Left hindlimb (tissue), 1 donor: ENCODE measurements at places on chromosomes 16 and 17.

- DNase-seq: no peak
These were observed 16.6 kb downstream of the G6PC1 start for GRCh38 chr17:42917236-42917603.

- no peak for DNase-seq
These were observed 850.4 kb downstream of the KCNJ2 start for GRCh38 chr17:71019699-71020098.

DNA sequence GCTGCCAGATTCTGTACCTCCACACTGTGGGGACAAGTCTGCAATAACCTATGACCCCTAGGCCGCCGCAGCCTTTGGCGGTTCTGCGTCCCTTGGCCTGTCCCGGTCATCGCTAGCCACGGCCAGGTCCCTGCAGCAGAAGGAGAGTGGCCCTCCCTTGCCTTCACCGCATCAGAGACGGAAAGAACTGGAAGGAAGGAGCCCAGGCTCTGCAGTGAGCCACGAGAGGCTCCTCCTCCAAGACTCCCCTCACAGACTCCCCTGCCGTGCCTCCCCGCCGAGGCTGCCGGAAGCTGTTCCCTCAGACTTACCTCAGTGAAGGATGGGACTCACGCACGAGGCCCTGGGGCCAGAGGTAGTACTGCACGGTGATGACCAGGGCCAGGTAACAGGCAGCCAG lies 11.0 kb downstream of the SLC38A8 start:
- no peak for DNase-seq

DNA sequence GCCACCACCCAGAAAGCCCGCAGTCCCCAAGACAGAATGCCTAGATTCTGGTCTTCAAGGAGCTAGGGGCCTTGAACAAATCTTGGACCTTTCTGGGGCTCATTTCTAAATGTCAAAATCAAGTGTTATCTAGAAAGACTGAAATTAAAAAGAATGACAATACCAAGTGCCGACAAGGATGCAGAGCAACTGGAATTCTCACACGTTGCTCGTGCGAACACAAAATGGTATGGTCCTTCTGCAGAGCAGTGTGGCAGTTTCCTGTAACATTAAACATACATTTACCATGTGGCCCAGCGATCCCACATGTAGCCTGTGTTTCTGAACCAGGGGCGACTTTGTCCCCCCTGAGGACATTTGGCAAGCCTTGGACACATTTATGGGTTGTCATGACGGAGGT lies 137.9 kb downstream of the GAS7 start:
- DNase-seq: no peak

- DNase-seq: no peak
These were observed 6.8 kb downstream of the PRCD start for GRCh38 chr17:76546556-76547182.

GRCh38 chr17:8062807-8063483 lies 24.1 kb downstream of the ALOX15B start:
- DNase-seq: no peak

DNA sequence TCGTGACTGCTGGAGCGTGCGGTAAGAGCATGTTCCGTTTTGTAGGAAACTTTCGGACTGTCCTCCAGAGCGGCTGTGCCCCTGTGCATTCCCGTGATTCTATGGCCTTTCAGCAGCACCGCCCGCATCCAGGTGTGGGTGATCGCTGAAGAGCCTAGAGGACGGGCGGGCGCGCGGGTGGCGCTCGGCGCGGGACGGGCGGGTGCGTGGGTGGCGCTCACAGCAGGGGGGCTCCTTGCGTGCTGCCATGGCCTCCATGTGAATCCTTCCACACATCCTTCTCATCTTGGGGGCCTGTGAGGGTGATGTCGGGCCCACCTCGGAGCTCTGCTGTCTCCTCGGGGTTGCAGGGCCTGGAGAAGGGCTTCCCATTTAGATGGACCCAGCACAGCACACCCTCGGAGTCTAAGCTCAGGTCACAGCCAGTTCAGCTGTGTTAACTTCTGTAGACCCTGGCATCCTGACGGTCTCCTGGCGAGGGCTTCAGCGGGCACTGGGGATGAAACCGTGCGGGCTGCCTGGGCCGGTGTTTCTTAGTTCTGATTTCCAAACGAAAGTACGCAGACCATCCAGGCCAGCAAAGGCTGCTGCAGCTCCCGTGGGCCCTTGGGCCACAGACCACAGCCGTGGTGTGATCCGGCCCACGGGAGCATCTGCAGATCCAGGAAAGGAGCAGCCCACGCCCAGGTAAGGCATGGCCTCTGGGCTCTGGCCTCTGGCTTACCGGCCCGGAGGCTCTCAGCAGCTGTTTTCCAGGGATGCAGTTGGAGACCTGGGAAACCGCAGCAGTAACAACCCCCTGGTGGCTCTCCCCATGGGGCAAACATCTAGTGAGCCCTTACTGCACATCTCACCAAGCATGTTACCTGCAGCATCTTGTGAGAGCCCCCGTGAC lies 339.4 kb downstream of the FOXL1 start:
- no peak for DNase-seq

DNA sequence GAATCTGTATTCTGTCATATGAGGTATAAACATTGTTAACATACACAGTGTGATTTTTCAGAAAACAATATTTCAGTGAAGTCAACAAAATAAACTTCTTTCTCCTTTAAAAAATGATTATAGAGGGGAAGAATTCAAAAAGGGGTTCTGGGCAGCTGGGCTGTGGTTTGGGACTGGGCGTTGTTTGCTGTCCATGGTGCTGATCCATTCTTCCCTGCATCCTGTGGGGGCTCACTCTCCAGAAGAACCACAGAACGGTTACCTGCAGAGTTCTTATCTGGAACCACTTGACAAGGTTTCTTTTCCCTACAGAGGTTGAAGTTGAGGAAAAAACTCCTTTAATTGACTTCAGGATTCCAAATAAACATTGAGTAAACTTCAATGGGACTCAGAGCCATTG lies 1091.0 kb downstream of the CDH8 start:
- DNase-seq: peak; percentile 31

DNA sequence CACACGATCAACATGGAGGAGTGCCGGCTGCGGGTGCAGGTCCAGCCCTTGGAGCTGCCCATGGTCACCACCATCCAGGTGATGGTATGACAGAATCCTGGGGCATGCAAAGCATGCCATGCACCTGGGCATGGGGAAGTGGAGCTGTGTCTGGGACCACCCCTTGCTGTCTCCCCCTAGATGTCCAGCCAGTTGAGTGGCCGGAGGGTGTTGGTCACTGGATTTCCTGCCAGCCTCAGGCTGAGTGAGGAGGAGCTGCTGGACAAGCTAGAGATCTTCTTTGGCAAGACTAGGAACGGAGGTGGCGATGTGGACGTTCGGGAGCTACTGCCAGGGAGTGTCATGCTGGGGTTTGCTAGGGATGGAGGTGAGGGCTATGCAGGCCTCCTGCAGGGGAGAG lies 6.7 kb downstream of the IFI35 start:
- no peak for DNase-seq

- no peak for DNase-seq
These were observed 35.0 kb downstream of the NOS2 start for GRCh38 chr17:27765353-27765752.

GRCh38 chr16:1109648-1110047 lies 13.6 kb upstream of the C1QTNF8 start:
- no peak for DNase-seq

DNA sequence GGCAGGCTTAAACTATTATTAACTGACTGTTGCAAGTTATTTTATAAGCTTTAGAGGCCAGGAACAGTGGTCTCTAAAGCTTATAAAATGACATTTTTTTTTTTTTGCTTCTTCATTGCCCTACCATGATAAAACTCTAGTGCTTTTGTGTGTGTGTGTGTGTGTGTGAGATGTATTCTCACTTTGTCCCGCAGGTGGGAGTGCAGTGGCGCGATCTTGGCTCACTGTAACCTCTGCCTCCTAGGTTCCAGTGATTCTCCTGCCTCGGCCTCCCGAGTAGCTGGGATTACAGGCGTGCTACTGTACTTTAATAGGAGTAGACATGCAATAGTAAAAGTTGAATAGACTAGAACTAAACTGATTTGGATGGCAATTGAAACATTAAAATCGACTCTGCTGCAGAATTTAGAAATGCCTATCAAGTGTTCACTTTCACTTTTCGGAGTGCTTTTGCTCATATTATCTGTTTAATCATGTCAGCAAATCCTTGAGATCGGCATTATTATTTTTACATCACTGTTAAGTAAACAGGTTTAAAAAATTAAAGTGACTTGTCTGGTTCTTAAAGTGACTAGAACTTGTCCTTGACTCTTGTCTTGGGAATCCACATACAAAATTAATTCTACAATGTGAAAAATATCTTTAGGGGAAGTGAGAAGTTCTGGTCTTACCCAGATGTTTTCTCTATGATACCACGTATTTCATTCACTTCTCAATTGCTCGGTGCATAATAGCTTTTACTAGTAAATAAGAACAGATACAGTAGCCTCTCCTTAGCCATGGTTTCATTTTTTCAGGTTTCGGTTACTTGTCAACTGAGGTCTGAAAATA lies 8.4 kb upstream of the PCTP start:
- no peak for DNase-seq

DNA sequence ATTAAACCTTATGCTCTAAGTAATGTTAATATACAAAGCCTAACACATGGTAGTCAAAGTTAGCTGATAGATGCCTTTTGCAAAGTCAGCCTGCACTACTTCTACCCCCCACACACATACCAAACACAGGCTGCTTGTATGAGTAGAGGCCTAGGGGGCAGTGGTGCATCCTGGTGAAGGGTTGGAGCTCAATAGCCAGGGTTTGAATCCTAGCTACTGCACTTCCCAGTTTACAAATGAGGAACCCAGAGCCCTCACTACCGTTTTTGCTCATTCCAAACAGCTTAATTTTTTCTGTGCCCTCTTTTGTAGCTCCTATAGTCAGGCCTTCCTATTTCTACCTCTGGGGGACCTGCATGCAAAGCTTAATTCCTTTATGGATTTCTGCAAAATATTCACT lies 18.9 kb upstream of the HYDIN start:
- no peak for DNase-seq

DNA sequence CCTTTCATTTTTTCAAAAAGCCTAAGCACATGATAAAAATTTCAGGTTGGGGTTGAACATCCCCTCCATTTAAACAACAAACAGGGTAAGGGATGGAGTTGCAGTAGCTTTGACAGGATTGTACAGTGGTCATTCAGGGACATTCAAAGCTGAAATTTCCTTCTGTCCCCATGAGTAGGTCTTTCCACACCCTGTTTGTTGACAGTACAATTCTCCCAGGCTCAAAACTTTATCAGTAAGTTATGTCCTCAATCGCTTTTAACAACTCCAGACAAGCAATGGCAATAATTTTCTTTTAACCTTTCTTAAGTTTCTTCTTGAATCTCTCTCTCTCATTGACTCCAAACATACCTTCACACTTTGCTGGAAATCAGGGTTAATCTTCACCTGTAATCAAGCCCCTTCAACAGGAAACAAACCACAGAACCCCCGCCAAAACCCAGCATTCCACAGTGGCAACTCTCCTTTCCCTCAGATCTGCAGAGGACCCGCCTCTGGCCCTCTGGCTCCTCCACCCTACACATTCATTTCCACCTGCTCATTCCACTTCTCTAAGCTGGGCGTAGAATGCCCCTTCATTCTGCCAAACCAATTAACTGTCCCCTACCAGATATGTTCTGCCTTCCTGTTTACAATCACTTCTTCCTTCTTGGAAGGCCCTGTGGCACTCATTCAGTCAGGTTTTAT lies 20.7 kb downstream of the TXNDC11 start:
- DNase-seq: no peak

GRCh38 chr16:23194497-23195221 lies 12.1 kb downstream of the SCNN1G start:
- no peak for DNase-seq

DNA sequence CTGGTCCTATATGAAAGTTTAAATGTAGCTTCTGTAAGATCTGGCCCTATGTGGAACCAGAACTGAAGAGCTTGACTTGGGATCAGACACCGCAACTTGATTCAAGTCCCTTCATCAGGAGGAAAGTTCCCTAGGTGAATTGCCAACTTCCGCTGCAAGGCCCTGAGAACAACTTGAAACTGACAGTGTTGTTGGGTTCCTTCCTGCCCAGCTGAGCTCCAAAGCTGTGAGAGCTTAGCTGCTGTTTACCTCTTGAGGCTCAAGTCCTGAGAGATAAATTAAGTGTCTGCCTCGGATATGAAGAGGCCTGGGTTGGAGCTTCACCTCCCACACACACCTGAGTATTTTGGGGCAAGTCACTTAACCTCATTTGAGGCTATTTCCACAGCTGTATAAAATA lies 44.7 kb downstream of the REXO5 start:
- DNase-seq: no peak

DNA sequence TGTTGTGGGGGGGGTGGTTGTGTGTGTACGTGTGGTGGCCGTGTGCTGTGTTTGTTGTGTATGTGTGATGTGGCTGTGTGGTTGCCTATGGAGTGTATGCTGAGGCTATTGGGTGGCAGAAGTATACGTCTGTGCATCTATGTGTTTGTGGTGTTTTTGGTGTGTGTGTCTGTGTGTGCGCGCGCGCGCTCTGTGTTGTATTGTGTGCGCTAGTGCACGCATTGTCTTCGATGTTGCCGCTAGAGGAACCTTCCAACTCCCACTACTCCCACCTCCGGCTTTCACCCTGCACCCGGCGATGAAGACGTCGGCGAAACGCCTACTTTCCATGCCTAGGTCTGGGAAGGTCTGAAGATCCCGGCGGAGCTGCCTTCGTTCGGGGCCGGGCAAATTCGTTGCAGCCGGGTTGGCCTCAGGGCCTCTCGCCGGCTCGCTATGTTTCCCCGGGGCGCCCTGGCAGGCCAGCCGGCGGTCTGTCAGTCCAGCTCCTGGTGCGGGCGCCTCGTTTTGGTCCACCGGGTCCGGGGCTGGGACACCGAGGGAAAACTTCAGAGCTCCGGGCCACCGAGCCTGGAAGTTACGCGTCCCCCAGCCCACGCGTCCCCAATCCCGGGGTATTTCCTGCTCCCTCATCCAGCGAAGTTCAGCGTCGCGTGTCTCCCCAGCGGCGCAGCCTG lies 5.2 kb upstream of the DLX4 start:
- DNase-seq: no peak

DNA sequence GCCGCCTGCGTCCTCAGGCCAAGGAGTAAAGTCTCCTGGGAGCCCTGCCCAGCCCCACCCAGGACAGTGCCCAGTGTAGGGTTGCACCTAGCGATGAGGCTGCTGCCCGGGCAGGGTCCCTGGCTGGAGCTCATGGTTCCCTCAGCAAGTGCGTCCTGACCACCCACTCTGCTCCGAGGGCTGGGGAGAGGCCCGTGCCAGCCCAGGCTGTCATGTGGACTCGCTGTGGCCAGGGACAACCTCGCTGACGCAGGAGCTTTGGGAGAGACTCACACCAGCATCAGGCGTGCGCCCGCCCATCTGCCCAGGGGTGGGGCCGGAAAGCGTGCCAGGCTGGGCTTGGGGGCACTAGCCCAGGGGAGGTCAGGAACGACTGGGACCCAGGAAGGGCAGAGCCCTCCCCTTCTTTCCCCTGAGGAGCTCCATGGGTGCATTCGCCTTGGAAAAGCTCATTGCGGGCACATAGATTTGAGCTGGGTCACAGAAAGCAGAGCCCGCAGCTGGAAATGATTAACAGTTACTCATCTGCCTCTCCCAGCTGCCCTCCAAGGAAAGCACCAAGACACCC lies 19.7 kb downstream of the DPEP1 start:
- DNase-seq: no peak

DNA sequence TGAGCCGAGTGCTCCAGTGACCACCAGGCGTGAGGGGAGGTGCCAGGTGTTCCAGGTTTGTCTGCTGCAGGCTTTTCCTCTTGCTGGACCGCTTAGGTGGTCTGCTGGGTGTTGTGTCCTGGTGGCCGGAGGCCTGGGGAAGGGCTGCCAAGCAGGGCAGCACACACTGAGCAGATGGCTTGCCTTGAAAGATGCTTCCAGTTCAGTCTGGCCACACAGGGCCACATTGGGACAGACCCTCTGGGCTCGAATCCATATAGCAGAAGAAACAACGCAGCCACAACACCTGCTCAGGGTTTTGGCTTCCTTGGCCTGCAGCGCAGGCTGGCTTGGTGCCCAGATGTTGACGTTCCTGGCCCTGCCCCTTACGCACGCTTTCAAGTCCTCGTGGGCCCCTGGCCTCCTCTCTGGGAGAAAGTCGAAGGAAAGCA lies 24.8 kb downstream of the GINS2 start:
- DNase-seq: no peak
